ENCODE measurements at places on chromosomes 1 and 21.

GRCh38 chr1:86872086-86872485 lies 41.8 kb downstream of the SELENOF start:
- no peak for DNase-seq

DNA sequence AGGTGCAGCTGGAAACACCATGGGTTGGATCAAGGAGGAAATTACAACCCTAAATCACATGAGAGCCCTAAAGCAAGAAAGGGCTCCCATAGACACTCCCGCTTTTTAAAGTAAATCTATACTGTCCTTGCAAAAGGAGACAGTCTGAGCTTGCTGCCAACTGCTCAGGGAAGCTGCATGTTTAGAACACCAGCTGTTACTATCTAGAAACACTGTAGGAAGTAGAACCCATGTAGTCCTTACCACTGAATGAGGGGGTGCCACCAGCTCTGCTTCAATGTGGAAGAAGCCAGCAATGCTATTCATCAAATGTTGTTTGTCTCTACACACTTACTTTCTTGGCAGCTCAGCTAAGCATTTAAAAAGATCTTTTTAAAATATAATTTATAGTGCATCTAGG lies 79.8 kb downstream of the PIGK start:
- DNase-seq, result no peak

- DNase-seq, result no peak
Observed at GRCh38 chr21:43572446-43572845, 86.8 kb downstream of the HSF2BP start.

DNA sequence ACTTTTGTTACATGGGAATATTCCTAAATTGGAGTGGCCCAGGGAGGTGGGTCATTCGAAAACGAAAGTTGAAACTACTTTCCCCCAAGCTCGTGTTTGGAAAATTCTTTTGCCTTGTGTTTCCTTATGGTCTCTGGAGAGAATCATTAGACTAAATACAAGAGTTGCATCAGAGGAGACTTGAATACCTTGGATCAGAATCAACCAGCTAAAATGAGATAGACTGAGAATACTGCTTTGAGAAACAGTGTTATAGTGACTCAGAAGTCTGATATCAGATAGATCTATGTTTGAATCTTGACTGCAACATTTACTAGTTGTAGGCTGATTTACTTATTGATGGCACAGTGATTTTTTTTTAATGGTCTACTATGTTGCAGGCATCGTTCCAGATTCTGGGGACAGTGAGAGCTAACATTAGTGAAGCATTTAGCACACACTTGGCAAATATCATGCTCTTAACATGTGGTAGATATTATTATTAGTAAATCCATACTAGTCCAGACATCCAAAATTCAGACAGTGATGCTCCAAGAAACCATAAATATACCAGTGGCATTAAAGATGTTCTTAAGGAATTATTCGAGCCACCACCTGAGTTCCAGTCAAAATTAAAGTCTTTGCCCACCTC lies 12.9 kb upstream of the ACTN2 start:
- no peak for DNase-seq

- DNase-seq, result no peak
Observed at GRCh38 chr21:35968564-35968963, 91.8 kb downstream of the SETD4 start.

DNA sequence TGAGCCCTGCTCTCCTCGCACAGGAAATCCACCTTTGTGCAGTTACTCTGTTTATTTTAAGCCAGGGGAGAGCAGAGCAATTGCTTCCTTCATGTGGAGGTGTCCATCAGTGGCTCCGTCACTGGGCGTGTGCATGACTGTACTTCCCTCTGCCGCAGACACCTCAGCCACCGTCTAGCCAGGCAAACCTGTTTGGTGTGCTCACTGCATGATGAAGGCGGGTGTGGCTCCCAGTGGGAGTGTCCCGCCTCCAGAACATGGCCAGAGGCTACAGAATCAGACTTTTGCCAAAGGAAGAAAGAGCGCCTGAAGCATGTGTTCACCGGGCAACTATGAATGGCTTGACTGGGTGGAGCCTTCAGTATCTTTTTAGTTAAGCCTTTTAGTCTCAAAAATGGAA lies 26.1 kb upstream of the LAMC2 start:
- DNase-seq, result no peak

DNA sequence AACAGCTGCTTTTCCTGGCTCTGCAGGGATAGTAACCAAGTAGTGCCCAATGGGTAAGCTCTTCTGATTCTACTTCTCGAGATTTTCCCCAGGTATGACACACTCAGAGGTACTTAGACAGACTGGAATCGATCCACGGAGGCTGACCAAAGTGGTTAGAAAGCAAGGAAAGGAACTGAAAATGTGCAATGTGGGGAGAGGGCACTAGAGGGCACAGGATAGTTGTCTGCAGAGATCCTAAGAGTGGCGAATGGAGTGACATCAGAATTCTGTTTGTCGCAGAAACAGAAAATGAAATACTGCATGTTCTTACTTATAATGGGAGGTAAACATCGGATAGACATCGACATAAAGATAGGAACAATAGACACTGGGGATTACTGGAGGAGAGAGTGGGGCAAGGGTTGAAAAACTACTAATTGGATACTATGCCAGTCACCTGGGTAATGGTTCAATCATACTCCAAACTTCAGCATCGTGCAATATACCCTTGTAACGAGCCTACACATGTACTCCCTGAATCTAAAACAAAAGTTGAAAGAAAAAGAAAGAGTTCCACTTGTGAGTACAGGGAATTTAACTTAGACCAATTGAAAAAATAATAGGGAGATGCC lies 23.3 kb downstream of the CYP2J2 start:
- DNase-seq, result peak; percentile 45

DNA sequence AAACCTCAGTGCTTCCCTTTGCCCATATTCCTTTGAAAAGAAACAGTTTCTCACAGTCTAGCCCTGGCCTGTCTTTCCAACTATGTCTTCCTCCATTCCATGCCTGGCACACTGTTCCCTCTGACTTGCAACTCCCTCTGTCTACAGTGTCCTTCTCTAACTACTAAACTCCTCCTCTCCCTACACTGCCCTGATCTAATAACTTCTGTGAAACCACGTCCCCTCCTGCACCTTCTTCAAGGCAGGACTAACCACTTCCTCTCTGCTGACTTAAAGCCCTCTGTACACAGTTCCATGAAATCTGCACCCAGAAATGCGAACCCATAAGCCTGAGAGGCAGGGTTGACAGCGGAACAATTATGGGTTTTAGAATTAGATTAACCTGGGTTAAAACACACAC lies 62.2 kb upstream of the ATP1B1 start:
- DNase-seq, result no peak

Measured in WERI-Rb-1 (cell line).